ENCODE measurements at places on chromosomes 3 and 15.

GRCh38 chr3:58963928-58964503, 85.8 kb downstream of the CFAP20DC start:
- no peak for DNase-seq

- no peak for DNase-seq
Observed at GRCh38 chr3:136658946-136659682, 93.1 kb downstream of the STAG1 start.

GRCh38 chr3:168425936-168426595, 330.3 kb upstream of the GOLIM4 start:
- DNase-seq, result no peak

DNA sequence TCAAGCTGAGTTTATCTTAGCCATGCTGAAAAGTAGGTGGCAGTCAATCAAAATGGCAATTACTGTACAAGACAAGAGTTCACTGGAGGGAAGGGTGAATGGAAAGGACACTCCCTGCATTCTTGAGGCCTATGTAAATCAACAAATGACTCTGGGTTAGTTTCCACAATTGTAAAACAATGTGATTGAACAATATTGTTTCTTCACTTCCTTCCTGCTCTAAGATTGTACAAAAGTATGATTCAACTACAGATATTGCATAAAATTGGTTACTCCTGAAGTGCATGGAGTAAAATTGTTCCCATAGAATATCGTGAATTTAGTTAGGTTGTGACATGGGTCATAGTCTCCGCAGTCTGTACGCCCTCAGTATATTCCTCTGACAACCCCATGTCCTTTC, 277.6 kb downstream of the LPP start:
- DNase-seq, result no peak

DNA sequence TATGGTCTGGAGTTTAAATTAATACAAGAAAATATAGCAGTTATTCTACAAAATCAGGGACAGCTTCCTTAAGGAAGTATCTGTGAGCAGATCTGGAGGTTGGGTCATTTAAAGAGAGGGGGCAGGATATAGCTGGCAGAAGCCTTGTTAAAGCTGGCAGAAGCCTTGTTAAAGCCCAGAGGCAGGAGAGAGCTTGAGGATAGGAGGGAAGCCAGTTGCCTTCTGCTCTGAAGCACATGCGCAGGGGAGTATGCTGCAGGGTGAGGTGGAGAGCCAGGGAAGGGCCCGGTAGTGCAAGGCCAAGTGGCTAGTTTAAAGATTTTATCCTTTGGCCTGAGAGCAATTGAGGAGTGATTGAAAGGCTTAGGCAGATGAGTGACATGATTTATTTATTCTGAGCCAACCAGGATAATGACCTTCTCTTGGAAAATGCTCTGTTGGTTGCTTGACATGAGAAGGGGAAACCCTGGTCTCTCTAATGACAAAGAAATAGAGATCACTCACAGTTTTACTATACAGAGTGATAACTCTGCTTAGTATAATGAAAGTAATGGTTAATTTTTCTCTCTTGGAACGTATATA, 3.9 kb downstream of the EAF1 start:
- DNase-seq, result no peak

All from germinal center (tissue), 1 donor.